ENCODE measurements at places on chromosomes 6 and 20.

DNA sequence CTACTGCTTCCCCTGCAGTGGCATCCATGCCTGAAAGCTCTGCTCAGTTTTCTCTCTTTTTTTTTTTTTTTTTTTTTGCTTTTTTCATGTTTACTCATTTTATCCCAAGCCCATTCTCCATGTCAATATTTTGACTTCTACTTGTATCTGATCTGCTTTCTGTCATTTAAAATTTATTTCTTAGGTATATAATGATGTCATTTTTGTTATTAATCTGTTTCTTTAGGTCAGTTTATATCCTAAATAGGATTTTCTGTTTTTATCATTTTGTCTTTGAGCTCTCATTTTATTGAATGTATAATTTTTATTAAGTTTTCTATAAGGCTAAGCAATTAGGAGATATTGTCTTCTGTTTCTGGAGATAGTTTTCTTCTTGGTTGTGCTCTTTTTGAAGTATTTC lies 138.5 kb upstream of the PMEPA1 start:
- no peak for DNase-seq

DNA sequence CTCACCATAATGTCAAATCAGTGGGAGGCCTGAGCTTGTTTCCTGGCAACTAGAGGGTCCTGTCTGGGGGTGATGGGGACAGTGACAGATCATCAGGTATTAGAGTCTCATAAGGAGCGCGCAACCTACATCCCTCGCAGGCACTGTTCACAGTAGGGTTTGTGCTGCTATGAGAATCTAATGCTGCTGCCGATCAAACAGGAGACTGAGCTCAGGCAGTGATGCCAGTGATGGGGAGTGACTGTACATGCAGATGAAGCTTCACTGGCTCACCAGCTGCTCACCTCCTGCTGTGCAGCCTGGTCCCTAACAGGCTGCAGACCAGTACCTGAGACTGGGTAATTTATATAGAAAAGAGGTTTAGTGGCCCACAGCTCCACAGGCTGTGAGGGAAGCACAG lies 147.3 kb downstream of the TTLL2 start:
- no peak for DNase-seq

DNA sequence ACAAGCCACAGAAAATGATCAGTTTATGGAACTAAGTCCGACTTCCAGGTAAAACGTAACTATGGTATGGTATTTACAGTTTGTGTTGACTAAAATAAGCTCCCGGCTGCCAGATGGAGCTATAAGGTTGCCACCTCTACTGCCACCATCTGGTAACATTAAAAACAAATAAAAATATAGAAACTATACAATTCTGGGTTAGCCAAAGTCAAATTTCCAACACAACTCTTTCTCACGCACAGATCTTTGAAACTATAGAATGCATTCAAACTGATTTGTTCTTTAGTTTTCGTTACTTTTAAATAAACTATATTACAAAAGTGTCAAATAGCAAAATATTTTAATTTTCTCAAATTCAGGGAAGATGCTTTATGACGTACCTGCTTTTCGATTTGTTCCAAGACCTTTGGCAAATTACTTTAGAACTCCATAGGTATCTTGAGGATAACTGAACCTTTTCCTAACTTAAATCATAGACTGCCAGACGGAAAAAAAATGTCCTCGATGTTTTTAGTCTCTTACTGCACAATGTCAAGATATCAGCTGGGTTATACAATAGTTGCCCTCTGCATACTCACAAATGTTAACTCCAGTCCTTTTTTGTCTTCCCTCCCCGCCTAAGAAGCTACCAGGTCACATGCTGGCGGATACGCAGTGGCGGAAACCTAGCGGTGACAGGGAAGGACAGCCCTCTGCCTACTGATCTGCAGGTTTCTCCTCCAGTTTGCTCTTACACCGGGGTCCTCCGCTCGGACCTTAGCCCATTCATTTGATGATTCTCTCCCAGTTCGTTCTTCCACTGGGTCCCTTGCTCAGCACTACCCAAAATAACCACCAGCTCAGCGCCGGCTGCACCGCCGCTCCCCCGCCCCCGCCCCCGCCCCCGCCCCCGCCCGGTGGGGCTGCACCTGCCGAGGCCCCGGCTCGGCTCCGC lies 888 bp downstream of the SLC17A5 start:
- peak; percentile 37 for DNase-seq

DNA sequence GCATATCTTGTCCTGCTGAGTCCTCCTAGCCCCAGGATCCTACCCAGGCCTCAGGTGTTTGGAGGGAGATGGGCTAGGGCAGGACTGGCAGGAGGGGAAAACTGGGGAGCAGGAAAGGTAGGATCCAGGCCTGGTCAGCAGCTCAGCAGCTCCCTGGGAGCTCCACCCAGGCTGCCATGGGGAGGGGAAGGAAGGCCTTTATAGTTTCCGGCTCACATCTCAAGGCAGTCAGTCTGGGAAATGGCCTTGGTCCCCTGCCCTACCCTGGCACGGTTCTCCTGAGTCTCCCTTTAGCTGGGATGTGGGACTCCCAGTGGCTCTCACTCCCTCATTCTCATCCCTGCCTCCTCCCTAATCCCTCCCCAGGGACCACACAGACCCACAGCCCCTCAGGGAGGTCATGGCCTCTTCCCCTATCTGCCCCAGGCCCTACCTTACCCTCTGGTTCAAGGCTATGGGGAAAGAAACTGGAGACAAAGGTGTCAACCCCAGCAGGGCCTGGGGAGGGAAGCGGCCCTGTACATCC lies 1.6 kb downstream of the SLC44A4 start:
- DNase-seq, result no peak

- DNase-seq, result no peak
Observed at GRCh38 chr6:130407032-130407431, 41.2 kb downstream of the TMEM200A start.

- no peak for DNase-seq
Observed at GRCh38 chr6:156872903-156873302, 95.7 kb downstream of the ARID1B start.

GRCh38 chr20:64119301-64119680 lies 11.9 kb upstream of the NPBWR2 start:
- DNase-seq, result no peak

DNA sequence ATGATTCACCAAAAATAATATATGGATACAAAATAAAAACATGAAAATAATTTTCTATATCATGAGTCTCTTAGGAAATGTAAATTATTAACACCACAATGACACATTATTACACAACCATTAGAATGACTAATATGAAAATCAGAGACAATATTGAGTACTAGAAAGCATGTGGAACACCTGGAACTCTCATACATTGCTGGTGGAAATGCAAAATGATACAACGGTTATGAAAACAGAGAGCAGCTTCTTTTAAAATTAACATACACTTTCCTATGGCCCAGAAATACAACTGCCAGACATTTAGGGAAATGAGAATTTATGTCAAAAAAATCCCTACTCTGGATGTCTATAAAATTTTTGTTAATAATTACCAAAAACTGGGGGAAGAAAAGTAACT lies 853.3 kb upstream of the MAN1A1 start:
- no peak for DNase-seq

GRCh38 chr6:130034378-130035146 lies 16.2 kb downstream of the L3MBTL3 start:
- DNase-seq, result no peak

DNA sequence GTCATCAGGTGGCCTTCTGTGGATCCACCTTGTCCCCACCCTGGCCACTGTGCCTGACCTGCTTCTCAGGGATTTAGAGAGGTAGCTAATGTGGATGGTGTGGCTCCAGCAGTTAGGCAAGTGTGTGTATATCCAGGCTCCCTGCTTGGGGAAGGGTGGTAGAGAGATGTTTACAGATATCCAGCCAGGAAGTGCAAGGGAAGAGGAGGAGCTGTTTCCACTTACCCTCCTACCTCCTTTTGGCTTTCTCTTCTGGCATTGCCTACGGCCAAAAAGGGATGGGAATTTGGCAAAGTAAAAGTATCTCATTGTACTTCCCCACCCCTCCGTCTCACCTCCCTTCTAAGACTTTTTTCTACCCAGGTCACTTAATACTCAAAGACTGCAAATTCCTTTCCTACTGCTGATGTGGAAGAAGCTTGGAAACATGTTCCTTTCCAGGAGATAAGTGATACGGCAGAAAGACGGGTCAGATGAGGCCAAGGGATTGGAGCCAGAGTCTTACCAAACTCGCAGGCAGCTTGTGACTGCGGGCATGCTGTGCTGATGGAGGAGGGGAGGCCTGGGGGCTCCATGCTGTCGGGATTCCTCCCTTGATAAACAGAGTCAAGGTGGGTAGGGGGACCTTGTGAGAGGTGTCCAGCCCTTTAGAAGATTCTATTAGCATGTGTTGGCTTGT lies 253.4 kb downstream of the PRL start:
- DNase-seq, result no peak

DNA sequence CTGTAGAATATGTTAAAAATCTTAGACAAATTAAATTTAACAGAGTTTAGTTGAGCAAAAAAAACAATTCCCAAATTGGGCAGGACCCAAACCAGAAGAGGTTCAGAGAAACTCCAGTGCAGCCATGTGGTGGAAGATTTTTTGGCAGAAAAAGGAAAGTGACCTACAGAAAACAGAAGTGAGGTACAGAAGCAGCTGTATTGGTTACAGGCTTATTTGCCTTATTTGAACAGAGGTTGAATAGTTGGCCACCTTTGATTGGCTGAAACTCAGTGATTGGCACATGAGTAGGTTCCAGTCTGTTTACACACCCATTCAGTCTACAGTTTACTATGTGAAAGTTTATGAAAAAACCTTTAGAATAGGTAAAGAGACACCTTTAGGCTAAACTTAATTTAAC lies 110.9 kb upstream of the LAMP5 start:
- no peak for DNase-seq

DNA sequence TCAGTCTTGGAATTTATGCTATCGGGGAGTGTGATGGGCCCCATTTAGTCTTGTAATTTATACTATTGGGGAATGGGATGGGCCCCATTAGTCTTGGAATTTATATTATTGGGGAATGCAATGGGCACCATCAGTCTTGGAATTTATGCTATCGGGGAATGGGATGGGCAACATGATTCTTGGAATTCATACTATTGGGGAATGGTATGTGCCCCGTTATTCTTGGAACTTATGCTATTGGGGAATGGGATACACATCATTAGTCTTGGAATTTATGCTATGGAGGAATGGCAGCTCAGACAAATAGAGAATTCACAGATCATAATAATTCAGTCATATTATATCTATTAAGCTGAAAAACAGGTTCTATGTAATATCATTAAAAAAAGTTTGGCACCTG lies 300.3 kb downstream of the SMOC2 start:
- DNase-seq, result no peak

DNA sequence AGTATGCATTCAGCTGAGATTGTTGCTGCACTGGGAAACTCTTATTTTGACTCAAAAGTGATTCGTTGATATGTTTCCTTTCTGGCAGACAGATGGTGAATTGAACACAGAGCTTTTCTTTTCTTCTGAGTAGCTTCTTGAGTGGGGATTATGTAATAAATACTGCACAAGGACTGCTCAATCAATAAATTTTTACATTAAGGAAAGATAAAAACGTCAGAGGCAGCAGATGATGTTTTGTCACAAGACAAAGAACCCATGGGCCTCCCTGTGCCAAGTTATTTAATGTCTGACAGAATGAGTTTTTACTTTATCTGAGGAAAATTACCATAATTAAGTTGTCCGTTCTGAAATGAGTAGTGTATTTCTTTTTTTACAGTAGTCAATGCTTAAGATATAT lies 460.3 kb downstream of the UTRN start:
- no peak for DNase-seq

DNA sequence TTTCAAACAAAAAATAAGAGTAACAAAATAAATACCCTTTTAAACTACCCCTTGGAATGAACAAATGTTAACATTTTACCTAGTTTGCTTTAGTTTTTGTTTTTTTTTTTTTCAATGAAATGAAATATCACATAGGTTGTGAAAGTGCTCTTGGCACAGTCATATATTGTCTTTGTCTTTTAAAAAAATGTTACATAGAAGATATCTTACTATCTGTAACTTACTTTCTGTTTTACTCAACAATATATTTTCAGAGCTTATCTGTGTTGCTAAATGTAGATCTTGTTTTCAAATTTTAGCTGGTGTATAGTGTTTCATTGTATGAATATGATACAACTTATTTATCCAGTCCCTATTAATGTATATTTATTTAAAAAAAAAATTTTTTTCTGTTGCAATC lies 8.6 kb downstream of the CEP57L1 start:
- no peak for DNase-seq

- DNase-seq, result no peak
Observed at GRCh38 chr20:13703265-13703664, 64.5 kb upstream of the TASP1 start.

GRCh38 chr6:121321282-121321681 lies 13.0 kb downstream of the TBC1D32 start:
- no peak for DNase-seq

GRCh38 chr20:8062756-8063155 lies 43.2 kb upstream of the TMX4 start:
- no peak for DNase-seq

- no peak for DNase-seq
Observed at GRCh38 chr6:169274781-169275180, 21.1 kb upstream of the THBS2 start.

DNA sequence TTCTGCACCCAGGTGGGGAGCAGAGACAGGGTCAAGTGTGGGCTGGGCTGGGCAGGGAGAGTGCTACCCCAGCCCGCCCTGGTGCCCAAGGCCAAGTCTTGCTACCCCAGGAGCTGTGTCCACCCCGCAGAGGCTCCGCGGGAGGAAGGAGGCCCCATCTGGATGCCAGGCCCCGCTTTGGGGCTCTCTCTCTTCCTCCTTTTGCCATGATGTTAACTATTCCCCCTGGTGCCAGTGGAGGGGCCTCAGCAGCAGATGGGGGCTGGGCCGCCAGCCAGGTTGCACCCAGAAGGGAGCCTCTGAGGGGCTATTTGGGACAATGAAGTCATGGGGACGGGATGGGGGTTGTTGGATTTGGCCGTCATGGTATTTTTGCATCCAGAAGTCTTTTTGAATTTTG lies 9.3 kb downstream of the SLC17A9 start:
- DNase-seq, result no peak

DNA sequence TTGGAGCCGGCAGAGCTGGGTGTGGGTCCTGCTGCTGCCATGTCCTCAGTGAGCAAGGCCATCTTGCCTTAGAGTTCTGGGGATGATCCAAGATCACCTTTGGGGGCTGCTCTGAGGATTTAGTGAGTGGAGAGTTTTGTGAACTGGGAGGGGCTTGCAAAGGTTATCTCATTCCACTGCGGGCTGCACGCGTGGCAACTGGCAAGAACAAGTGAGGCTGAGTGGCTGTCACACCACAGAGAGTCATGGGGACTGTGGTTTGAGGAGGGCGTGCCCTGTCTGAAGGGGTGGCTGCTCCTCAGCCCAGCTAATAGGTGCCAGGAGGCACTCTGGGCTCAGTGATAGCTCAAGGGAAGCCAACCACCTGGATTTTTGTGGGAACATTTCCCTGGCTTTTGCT lies 37.6 kb downstream of the TTLL9 start:
- no peak for DNase-seq
